ENCODE measurements at places on chromosomes 2 and 18.

DNA sequence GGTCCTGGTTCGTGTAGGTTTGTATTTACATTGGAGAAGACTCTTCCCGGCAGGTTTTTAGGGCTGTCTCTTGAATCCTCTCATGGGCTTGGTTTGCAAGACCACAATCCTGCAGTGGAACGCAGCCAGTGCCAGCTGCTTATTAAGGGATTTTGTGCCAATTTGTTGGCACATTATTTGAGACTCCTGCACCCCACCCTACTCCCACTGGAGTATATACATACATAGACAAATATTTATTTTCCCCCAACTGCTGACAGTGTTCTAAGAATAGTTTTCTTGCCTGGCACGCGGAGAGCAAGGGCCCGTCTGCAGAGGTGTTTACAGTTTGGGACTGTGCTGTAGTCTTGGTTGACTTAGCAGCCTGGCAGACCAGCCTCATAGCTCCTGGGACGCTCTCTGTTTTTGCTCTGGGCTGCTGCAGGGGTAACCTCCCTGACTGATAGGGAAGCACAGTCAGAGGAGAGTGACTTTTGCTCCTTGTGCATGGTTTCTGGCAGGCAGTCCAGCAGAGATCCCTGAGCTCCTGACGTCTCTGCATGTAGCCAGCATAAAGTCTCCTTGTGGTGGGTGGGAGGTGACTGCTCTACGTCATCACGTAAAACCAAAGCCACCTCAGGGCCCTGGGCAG is 1.9 kb downstream of the LDLRAD4 start:
- peak; percentile 32 for DNase-seq

DNA sequence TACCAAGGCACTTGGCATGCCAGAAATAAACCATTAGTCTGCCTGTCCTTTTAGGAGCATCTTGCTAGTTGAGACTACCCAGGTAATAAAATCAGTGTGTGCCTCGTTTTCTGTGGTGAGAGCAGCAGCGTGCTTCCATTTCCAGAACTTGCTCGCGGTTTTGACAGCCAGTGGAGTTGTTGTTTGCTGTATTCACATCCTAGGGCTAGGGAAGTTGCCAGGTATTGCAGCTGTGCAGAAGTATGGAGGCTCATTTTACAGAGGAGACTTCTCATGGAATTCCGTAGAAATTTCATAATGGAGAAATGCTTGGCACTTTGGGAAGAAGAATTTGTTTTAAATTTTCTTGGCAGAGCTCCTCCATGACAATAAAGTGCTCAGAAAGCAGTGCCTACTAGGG is 1355.1 kb upstream of the ZEB2 start:
- DNase-seq: no peak

DNA sequence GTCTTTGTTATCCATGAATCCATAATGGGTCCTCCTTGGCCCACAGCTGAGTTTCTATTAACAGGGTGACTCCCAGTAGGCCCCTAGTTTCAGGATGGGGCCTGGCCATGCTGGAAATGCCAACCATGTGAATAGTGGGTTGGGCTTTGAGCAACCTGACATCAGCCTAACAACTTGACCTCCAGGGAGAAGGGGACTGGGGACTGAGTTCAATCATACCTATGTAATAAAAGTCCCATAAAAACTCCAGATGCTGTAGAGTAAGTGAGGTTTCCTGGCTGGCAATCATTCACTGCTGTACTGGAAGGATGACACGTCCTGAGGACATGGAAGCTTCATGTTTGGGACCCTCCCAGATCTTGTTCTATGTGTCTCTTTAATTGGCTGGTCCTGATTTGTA is 7.9 kb downstream of the REV1 start:
- peak; percentile 55 for DNase-seq

DNA sequence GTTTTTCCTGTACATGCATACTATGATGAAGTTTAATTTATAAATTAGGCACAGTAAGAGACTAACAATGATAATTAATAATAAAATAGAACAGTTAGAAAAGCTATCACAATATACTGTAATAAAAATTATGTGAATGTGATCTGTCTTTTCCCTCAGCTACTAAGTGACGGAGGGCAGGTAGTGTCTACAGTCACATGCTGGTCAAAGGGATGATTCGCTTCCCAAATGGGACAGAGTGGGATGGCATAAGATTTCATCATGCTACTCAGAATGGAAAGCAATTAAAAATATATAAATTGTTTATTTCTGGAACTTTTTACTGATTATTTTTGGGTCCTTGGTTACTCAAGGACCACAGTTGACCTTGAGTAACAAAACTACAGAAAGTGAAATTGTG is 71.5 kb downstream of the DAW1 start:
- DNase-seq: no peak

GRCh38 chr2:241617431-241618154 is 19.4 kb downstream of the THAP4 start:
- DNase-seq: peak; percentile 32

GRCh38 chr2:95010126-95010525 is 15.4 kb upstream of the MAL start:
- DNase-seq: no peak

GRCh38 chr2:8630676-8631464 is 51.0 kb upstream of the ID2 start:
- no peak for DNase-seq

- no peak for DNase-seq
These were observed 728.7 kb upstream of the ID2 start for GRCh38 chr2:7953195-7953594.

GRCh38 chr18:2981212-2981728 is 31.7 kb downstream of the LPIN2 start:
- no peak for DNase-seq

GRCh38 chr2:38213619-38214167 is 137.7 kb upstream of the CYP1B1 start:
- no peak for DNase-seq

DNA sequence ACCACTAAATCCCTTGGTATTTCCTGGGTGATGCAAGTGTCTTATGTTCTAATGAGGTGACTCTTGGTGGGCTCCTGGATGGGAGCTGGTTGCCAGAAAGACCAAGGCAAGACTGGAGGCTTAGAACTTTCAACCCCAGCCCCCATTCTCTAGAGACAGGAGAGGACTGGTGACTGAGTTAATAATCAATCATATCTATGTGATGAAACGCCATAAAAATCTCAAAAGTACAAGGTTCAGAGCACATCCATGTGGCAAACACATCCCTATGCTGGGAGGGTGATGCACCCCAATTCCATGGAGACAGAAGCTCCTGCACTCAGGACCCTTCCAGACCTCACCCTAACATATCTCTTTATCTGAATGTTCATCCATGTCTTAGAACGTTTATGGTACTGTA is 139.5 kb upstream of the LINC00305 start:
- no peak for DNase-seq

- DNase-seq: peak; percentile 87
These were observed 1.6 kb upstream of the PSTPIP2 start for GRCh38 chr18:46073474-46074331.

DNA sequence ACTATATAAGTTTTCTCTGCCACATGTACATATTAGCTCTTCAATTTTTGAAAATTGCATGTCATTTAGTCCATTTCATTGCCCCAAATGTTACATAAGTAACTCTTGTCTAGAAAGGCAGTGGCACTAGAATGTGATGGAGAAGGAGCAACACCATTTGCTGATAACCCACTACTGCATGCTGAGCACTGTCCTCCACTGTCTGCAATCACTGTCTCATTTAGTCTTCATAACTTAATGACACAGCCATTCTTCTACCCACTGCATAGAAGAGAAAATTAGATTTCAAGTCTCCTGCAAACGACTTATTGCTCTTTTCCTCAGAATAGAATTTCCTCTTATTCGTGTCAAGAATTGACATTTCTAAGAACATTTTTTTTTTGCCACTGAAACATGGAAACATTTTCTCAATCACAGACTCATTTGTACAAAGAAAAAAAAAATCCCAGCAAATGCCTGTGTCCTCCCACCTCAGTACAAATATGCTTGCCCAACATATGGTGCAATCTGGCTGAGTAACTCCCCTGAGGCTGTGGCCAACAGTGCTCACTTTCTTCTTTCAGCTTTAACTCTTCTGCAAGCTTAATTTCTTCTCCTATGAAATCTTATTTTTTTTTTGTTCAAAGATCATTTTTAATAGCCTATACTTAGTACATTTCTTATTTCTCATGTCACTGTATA is 768.6 kb upstream of the HS6ST1 start:
- DNase-seq: no peak

DNA sequence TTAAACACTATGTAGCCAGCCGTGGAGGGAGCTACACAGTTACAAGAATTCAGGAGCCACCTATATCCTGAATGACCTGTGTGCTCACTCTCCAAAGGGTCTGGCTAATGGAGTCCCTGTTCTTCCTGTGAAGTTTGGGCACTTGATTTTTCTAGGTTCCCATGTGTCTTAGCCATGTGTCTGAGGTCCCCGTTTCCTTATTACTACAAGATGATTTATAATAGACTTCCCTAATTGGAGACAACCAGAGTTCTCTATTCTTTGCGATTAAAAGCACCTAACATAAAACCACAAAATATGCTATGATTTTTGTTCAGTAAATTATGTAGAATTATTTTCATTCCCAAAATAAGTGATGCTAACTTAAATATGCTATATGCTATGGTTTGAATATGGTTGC is 83.4 kb downstream of the PDK1 start:
- no peak for DNase-seq

- DNase-seq: no peak
These were observed 44.8 kb downstream of the ASAP2 start for GRCh38 chr2:9251154-9252001.

DNA sequence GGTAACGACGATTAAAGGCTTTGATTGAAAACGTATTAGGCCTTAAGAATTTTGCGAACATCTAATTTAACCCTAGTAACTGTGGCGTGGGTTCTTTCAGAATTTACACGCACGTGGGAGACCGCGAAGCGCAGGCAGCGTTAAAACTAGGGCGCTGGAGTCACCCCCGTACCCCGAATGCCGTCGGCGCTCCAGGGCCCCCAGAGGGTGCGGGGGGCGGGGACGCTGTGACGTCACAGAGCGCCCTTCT is 673 bp upstream of the SMCHD1 start:
- no peak for DNase-seq

DNA sequence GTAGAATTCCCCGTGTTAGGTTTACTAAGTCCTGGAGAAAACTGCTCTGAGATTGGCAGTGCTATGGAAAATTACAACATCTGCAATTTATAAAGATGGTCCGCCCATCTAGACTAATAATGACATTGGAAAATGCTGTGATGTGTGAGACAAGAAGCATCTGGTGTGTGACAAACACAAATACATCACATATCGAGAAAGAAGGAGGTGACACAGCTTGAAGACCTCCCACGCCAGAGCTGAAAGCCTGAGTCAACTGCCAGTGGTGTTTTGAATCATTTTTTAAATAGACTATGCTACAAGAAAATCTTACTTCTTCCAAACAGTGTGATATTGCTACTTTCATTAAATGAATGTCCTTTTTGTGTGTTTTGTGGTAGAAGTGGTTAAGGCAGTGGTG is 8.6 kb upstream of the ANO7 start:
- no peak for DNase-seq

- DNase-seq: no peak
These were observed 62.4 kb upstream of the LTBP1 start for GRCh38 chr2:32884346-32884745.

GRCh38 chr2:106038601-106039375 is 155.3 kb downstream of the UXS1 start:
- no peak for DNase-seq

DNA sequence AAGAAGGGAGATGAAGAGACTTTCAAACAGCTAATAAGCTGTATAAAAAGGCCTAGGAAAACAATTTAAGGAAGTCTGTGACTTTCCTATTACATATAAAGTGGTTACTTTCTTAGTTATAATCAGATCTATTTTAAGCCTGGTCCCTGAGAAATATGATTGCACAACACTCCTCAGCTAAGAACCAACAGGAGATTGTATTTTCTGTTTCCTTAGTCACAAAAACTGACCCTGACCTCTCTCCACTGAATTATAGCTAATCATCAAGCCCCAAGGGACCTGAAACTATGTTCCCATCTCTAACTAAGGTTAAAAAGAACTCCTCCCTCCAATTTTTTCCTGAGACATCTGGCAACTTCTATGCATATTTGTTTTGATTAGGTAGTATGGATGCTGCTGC is 106.9 kb downstream of the ROCK1 start:
- DNase-seq: no peak

DNA sequence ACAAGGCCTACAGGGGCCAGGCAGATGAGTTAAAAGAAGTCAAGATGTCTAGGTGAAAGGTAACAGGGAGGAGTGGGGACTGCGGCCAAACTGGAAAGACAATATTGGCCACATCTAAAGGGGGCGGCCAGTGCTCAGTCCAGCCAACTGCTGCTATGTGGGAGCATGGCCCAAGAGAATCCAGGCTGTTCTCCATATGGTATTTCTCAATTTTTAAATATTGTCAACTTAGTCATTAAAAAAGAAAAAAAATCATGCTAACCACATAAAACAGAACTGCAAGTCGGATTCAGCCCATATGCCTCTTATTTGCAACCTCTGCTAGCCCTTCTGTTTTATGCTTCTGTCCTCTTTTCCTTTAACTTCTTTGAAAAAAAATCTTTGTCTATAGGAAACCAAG is 14.8 kb downstream of the TRABD2A start:
- DNase-seq: no peak

DNA sequence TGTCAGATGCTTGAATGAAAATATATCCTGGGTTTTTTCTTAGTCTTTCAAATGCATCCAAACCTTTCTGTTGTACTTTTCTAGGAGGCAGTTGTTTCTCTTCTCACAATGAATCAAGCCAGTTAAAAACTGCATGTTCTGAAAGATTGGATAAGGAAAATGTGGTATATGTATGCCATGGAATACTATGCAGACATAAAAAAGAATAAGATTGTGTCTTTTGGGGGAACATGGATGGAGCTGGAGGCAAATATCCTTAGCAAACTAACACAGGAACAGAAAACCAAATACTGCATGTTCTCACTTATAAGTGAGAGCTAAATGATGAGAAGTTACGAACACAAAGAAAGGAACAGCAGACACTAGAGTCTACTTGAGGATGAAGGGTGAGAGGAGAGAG is 51.7 kb upstream of the MAPK4 start:
- DNase-seq: no peak

DNA sequence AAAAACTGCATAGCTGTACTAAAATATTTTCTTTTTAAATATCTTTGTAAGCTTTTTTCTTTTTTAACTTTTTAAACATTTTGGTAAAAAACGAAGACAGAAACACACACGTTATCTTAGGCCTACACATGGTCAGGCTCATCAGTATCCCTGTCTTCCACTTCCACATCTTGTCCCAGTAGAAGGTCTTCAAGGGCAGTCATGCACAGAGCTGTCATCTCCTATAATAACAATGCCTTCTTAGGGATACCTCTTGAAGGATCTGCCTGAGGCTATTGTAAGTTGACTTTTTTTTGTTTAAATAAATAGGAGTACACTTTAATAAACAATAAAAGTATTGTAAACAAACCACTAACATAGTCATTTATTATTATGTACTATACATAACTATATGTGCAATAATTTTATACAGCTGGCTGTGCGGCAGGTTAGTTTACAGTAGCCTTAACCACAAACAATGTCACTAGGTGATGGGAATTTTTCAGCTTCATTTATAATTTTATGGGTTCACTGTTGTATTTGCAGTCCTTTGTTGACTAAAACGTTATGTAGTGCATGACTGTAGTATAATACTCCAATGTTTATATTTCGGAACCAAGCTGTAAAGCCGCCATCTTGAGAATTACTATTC is 124.4 kb downstream of the MAP4K4 start:
- DNase-seq: no peak
